ENCODE measurements at places on chromosomes 3 and 15.

DNA sequence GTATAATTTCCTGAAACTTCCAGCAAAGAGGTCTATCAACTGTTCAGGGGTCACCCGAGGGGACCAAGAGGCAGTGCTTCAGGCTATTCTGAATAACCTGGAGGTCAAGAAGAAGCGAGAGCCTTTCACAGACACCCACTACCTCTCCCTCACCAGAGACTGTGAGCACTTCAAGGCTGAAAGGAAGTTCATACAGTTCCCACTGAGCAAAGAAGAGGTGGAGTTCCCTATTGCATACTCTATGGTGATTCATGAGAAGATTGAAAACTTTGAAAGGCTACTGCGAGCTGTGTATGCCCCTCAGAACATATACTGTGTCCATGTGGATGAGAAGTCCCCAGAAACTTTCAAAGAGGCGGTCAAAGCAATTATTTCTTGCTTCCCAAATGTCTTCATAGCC lies 6.8 kb downstream of the GCNT3 start:
- no peak for DNase-seq

GRCh38 chr15:49083401-49084284 lies 37.4 kb upstream of the SECISBP2L start:
- no peak for DNase-seq

- no peak for DNase-seq
These were observed 42.9 kb downstream of the AKAP13 start for GRCh38 chr15:85423256-85423655.

DNA sequence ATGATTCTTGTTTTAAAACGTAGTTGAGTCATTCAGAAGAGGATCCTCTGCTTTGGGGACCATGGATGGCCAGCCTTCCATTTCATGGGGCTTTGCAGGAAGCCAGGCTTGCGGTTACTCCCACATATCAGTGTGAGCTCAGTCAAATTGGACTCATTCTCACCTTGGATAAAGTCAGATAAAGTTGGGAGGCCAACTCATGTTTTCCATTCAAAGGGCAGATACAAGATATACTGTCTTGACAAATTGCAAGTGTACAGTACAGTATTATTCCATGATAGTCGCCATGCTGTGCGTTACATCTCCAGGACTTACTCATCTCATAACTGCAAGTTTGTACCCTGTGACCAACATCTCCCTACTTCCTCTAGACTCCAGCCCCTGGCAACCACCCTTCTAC lies 25.5 kb upstream of the B3GNT5 start:
- no peak for DNase-seq

DNA sequence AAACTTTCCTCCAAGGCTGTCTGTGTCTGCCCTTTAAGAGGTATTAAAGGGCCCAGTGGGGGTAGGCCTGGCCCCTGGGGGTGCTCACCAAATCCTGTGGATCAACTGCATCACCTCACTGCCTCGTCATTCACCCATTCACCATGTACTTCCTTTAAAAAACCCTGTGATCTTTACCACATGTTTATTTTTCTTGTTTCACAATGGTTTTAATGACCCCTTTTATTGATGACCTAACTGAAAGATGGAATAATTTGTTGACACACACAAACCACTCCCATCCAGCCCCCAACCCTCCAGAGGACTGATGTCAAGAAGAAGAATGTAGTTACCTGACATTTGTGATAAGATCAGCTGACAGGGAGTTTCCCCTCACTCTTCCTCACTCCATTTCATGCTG lies 40.8 kb downstream of the KCNAB1 start:
- DNase-seq = no peak

DNA sequence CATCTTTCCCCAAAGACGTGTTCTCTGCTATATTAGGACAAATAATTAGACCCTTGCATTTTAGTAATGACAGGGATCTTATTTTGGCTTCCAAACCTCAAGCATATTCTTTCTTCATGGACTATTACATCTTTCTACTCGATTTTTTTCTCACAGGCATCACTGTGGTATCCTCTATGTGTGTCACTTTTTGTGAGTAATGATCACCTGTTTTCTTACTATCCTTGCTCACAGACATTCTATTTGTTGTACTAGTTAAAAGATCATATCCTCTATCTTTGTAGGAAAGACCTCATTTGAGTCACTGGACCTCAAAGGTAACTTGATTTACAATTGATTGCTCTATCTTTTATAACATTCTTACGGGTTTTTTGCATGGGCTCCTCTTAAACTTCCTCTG lies 6.8 kb downstream of the C3orf80 start:
- DNase-seq = no peak

- no peak for DNase-seq
These were observed 54.5 kb downstream of the ACAD9 start for GRCh38 chr3:128933922-128934253.

- no peak for DNase-seq
These were observed 620 bp upstream of the ANP32A start for GRCh38 chr15:68821190-68821840.

DNA sequence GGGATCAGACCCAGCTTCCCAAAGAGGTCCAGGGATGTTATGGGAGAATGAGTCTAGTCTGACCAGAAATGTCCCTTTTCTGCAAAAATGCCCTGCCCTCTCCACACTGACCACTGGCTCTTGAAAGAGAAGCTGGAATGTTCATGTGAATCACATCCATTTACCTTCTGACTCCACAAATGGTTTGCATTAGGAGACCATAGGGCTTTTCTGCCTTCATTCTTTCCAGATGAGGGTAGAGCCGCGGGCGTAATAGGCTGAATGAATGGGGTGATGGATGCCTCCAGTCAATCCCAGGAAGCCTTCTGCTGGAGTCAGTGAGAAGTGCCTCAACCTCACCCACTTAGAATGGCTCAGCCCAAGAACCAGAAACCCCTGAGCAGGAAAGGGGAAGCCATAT lies 47.2 kb upstream of the IREB2 start:
- no peak for DNase-seq

DNA sequence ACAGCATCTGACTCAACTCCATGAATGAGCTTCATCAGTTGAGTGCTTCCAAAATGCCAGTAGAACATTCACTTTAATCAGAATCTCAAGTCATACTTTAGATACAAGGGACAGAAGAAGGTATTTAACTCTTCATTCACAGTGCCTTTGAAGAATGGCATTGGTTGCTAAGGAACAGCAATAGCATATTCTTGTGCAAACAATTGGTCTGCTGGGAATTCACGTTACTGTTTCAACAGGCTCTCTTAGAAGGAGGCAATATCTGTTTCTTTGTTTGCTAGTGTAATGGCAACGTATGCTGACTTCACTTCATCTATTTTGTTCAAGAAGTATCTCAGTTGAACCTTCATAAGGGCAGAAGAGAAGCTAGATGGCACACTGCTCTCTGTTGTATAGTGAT lies 113.9 kb downstream of the TMEM108 start:
- no peak for DNase-seq

DNA sequence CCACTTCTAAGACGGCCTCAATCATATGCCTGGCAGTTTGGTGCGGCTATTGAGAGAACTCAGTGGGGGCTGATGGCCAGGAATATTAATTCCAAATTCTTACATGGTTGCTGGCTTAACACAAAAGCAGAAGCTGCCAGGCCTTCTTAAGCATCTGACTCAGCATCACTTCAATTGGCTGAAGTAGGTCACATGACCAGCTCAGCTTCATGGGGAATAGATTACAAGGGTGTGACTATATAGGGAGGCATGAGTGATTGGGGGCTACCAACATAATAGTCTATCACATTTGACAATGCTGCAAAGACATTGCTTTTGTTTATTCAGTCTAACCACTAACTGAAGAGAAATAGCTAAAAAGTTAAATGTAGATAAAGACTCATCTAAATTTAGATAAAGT lies 101.6 kb upstream of the ANKRD28 start:
- no peak for DNase-seq

DNA sequence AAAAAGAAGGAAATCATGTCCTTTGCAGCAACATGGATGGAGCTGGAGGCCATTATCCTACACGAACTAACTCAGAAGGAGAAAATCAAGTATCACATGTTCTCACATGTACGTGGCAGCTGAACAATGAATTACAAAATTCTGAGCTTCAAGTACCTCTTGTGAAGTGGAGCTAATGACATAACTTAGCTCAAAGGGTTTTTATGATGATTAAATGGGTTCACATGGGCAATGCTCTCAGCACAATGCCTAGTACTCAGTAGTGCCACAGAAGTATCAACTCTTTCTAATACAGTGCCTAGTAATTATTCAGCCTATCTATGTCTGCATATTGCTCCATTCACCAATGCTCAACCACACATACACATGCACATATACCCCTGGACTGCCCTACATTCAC lies 407.5 kb upstream of the WNT5A start:
- DNase-seq = no peak

DNA sequence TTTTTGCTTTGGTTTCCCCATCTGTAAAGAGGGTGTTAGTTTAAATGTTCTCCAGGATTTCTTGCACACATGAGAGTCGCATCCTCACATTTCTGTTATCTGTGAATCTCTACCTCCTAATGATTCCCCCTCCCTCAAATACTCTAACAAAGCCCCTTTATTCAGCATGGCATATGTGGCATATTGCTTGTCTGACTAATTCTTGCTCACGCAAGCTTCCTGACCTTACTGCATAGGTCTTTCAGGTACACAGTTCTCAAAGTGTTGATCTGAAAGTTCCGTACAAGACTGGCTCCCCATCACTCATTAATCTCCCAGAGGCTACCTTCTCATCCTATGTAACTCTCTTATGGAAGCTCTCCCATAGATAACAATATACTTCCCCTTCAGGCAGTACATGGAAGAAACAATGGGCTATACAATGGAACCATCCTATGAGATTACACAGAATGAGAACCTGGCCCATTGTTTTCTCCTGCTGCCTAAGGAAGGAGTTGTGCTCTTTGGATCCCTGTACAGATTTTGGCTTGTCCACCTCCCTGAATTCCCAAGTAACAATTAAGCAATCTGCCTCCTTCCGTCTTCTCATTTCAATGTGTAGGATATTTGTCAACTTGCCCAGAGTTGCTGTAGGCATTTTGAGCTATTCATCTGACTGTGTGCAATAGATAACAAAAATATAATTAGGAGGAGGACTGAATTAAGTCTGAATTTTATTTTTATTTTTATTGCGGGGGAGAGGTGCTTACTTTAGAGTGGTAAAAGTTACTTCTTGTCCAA lies 51.0 kb downstream of the PPARG start:
- no peak for DNase-seq

DNA sequence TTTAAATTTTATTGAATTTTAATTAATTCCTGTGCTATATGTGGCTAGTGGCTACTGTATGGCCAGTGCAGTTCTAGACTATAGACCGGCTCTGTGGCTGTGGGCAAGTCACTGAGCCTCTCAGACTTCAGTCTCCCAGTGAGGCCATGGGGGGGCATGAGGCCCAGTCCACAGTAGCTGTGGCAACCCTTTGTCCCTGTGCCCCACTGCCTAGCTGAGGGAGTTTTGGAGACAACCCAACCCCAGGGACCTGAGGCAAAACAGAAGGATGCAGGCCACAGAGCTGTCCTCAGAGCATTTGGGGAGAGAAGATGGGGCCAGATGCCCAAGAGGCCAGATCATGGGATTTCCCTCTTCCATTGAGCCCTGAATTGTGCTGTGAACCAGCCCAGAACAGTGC lies 18.9 kb upstream of the POC1A start:
- DNase-seq = no peak

DNA sequence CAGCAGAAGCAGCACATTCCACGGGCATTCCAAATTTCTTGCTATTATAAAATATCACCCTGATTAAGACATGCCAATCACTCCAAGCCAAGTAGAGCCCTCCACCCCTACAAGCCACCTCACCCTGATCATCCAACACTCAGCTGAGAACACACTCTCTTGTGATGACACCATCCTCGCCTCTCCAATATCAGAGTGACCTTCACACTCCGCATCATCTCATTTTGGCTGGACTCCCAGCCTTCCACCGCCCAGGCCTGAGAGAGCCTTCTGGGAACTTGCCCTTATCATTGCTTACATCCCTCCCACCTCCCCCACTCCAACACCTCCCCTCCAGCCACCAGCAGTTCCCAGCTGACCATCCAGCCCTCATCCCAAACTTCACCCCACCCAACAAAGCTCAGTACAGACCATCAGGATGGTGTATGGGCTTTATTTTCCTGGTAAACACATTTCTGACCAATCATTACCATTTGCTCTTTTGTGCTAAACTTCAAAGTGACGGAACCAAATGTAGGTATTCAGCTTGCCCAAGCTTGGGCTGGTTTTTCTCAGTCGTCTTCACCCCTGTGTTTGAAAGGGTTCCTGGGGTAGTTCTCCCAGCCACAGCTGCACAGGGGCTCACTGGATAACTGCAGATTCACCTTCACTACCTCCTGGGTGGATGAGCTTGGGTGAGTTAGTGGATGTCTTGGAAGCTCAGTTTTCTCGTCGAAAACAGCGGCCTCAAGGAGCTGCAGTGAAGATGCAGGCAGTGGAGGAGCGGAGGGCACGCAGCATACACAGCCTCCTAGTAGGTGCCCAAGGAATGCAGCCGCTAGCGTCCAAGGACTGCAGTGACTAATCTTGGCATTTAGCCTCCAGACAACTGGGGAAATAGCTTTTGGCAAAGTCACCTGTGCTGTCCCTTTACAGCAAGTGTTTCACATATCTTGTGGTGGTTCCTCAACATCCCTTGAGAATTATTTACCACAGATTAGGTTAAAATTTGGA lies 115.1 kb downstream of the LIPC start:
- no peak for DNase-seq

- DNase-seq = no peak
These were observed 148.1 kb downstream of the WDR72 start for GRCh38 chr15:53611145-53611920.

- no peak for DNase-seq
These were observed 473.9 kb downstream of the MFSD1 start for GRCh38 chr3:159275741-159276140.

DNA sequence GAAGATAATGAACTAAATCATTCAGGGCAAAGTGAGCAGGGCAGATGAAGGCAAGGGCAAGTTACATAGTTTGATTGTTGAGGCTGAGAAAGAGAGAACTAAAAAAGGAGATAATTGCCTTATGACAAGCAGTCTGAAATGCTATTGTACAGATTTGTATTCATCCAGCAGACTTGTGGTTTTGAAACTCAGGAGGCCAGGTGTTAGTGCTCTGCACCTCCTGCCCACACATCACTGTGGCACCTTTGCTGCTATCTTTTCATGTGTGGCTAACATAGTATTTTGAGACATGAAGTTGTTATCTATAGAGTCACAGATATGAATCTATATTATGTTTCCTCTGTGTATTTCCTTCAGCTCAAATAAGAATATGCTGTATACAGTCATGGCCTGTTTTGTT lies 24.3 kb upstream of the SUCLG2 start:
- DNase-seq = no peak

- no peak for DNase-seq
These were observed 60.5 kb downstream of the CERS3 start for GRCh38 chr15:100468285-100468684.

GRCh38 chr3:14319654-14320182 lies 82.7 kb upstream of the SLC6A6 start:
- no peak for DNase-seq

DNA sequence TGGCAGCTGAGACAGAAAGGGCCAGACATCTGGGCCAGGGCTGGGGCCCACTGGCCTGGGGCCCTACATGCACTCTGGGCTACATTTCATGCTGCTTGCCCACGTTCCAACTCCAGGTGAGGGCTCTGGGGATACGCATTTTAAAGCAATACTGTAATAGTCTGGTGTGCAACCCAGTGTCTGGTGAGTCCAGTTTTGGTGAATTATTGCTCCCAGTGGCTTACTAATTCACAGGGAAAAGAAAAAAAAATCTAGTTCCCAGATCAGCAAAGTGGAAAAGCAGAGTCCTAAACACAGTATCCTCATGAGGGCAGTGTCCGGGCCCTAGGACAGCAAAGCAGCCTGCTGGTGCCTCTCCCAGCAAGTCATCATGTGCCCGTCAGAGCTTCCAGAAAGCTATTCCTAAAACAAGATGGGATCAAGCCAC lies 82.4 kb downstream of the CCNL1 start:
- no peak for DNase-seq

All from activated CD8-positive, alpha-beta memory T cell treated with anti-CD3 and anti-CD28 coated beads for 1 hour (primary cell).